Hematopoietic multipotent progenitor cell treated with erythropoietin and hydrocortisone succinate and interleukin-3 and kit ligand, for 4 days (in vitro differentiated cells): ENCODE measurements at places on chromosomes 7 and 10.

DNA sequence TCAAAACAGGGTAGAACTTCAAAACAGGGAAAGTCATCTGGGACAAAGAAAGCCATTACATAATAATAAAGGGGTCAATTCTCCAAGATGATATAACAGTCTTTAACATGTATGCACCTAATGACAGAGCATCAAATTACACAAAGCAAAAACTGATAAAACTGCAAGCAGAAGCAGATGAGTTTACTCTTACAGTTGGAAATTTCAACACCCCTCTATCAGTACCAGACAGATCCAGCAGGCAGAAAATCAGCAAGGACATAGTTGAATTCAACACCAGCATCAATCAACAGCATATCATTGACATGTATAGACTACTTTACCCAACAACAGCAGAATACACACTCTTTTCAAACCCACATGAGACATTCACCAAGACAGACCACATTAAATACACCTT, 233.0 kb upstream of the NEBL start:
- no peak for DNase-seq

GRCh38 chr7:99197498-99197897, 10.4 kb downstream of the KPNA7 start:
- no peak for DNase-seq

DNA sequence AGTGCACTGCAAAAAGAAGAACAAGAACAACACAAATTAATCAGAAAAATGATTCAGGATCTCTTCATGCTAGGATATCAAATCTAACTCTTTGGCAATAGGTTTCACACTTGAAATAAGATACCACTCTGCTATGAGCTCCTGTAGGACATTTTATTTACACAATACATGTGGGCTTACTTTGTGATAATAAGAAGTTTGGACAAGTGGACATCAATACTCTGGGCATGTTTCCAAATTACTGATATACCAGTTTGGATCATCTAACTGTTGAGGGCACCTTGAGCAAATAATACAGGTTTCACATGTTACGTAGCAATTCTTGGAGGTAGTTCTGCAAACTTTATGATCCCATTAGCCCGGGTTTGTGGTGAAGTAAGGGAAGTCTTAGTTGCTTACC, 59.8 kb downstream of the CPVL start:
- DNase-seq = no peak

DNA sequence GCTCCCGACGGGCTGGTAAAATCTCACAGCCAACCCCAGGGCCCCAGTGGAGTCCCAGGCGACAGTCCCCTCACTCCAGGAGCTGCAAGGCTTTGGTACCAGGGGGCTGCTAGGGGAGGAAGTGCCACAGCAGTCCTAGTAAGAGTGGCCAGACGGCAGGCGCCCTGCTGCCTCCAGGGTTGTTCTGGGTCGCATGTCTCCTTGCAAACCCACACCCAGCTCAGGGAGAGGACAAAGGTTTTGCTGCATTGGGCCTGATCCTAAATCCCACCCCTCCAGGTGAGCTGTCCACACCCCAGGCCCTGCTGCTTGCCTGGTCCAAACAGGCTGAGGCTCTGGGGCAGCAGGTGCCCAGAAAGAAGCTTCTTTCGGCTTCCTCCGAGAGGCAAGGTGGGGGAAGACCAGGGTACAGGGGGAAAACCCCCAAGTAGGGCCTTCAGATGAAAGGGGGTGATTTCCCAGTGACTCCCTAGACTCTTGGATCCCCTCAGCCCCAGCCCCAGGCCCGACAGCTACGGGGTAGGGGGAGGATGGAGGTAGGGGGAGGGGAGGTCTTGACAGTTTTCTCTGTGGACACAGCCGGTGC, 4.2 kb upstream of the KCP start:
- DNase-seq = peak; percentile 41

DNA sequence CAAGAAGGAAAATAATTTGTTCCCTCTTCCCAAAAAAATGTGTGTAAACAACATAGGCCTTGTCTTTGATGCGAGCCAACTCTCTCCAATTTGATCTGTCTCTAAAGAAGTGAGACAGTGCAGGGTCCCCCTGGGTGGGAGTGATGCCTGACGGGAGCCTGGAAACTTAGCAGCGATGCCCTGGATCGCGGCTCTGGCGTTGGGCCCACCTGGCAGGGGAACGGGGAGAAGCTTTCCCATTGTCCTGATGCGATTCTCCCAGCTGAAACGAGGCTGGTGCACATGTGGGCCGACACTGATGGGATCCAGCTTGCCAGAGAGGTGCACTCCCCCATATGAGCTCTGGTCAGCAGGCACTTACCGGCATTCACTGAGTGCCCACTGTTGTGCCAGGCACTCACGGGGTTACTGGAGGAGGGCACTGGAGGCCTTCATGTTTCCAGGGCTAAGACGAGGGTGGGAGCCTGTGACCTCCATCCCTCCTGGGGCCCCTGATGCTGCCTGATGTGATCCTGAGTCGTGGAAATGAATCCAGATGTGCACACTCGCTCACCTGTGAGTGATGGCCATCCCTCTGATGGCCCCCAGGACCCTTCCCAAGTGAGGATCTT, 132.8 kb downstream of the PTPN20 start:
- no peak for DNase-seq

- DNase-seq = no peak
These were observed 235.4 kb upstream of the HABP2 start for GRCh38 chr10:113317489-113317888.

DNA sequence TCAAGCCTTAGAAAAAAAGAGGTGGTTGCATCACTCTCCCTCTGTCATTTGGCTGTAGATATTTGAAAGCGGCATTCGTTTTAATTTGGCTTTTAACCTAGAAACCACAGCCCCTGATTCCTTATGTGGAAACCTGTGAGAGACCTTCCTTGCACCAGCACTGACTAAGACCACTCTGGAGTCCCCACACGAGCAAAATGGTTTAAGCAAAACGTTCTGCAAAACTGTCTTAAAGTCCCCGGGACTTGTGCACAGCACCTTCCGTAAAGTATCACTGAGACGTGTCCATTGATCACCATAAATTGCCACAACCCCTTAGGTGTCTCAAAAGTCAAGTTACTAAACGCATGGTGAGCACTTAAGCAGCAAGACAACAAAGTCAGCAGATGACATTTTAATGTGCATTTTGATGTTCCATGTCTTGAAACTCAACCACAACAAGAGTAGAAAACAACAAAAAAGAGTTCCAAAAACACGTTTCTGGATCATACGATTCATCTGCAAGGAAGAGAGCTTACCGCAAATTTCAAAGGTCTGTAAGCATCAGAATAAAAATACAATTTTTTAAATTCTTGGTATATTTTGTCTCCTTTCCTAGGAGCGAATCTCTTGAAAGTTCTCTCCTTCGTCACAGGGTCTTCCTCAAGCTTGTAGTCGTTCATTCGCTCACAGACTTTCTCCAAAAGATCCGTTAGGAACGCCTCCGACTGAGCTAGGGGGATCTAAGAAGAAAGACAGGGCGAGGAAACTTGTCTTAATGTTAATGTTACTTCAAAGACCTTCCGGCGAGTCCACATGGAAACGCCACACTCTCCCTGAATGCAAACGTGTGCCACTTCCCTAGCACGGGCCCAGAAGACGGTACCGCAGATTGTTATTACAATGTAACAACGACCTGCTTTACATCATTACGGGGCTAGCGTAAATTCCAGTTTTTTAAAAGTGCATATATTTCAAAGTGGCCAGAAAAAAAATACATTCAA, 37.7 kb downstream of the CNPY1 start:
- no peak for DNase-seq

GRCh38 chr10:48607356-48608278, 2.7 kb upstream of the ARHGAP22 start:
- no peak for DNase-seq

- peak; percentile 13 for DNase-seq
These were observed 82.6 kb upstream of the PRKG1 start for GRCh38 chr10:50991456-50992355.
